ENCODE measurements at places on chromosomes 5 and 9.

DNA sequence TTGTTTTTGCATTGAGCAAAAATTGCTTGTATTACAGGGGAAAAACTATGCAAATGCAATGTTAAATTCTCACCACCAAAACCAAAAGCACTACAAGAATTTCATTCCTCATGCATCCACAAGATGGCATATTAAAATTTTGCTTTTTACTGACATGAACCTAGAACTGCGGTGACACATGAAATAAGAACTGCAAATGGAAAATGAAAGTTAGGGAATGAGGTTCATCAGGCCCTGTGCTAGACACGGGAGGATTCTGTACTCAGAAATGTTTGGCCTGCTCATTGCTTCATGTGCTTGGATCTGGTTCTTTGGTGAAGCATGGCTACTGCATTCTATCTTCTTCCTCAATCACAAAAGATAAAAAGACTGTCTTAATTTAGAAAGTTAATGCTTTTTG lies 9.1 kb upstream of the RFK start:
- DNase-seq = peak; percentile 80

DNA sequence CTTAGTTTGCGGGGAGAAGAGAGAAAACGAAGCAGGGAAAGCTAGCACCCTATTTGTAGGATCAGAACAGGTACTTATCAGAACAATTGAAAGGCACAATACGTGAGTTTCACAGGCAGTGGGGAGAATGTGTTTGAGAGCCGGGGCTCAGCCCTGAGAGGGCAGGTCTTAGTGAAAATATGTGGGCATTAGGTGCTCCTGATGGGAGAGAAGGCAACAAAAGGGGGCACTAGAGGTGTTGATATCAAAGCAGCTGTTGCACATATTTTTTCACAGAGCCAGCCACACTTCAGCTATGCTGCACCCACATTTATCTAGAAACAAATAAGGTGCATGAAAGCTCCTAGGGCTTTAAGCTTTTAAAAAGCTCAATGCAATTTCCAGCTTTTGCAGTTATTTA lies 99.7 kb upstream of the MAN2A1 start:
- no peak for DNase-seq

DNA sequence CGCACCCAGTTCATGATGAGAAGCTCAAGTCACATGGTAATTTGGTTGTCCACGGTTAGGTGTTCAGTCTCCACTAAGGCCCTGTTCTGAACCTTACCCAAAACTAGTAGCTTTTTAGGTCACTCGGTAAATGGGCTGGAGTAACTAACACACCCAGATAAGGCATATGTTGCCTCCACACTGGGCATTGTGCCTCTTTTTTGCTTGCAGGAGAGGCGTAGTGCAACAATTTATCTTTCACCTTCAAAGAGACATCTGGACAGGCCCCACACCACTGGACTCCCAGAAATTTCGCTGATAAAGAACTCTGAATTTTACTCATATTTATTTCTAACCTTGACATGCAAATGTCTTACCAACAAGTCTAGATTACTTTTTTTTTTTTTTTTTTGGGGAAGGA lies 16.8 kb upstream of the PTGES start:
- DNase-seq = no peak

GRCh38 chr9:93451849-93452709 lies 594 bp downstream of the FAM120A start:
- peak; percentile 33 for DNase-seq

DNA sequence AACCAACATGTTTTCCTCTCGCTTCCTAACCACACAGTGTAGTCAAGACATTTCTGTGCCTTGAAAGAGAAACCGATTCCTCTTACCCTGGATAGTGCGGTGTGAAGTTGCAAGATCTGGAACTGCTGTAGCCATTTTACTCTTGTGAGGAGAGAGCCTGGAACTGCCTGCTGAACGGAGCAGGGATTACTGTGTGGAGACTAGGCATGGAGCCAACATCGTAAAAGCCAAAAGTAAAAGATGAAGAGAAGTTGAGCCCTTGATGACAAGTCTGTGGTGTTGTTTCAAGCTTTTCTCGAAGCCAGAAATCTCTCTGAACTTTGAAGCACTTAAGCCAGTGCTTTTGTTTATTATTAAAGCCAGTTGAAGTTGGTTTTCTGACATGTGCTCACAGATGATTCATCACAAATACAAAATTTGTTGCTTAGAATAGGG lies 110.1 kb upstream of the GRIN3A start:
- no peak for DNase-seq

GRCh38 chr5:103117471-103117991 lies 2.4 kb downstream of the GIN1 start:
- no peak for DNase-seq

DNA sequence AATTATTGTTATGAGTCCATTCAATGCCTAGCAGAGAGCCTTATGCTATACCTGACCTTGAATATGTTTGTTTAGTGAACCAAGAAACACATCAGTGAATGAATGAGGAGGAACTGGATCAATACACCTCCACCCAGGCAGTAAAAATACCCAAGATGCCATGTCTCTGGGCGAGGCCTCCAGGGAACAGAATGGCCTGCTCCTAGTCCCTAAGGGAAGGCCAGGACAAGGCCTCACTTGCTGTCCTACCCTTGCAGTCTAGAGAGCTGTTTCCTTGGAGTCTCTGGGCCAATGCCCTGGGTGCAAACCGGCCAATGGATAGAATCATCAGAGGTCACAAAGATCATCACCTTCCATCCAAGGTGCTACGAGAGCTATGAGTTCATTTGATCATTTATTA lies 26.1 kb downstream of the TNIP1 start:
- no peak for DNase-seq

GRCh38 chr5:79471556-79471955 lies 42.4 kb downstream of the HOMER1 start:
- DNase-seq = no peak

DNA sequence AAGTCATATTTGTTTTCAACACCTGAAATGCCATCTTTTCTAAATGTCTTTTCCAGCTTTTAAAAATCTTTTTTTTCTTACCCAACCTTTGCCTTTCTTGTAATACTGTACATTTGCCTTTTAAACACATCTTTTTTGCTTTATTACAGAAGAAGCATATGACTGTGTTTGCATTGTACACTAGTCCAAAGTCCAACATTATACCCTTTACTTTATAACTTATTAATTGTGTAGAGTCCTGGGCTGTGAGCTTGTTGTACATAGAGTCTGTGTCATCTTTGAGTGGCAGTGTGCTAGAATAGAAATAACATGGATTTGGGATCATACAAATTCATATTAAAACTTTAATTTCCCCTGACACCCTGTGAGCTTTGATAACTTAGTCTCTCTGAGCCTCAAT lies 23.7 kb downstream of the CWC27 start:
- no peak for DNase-seq

DNA sequence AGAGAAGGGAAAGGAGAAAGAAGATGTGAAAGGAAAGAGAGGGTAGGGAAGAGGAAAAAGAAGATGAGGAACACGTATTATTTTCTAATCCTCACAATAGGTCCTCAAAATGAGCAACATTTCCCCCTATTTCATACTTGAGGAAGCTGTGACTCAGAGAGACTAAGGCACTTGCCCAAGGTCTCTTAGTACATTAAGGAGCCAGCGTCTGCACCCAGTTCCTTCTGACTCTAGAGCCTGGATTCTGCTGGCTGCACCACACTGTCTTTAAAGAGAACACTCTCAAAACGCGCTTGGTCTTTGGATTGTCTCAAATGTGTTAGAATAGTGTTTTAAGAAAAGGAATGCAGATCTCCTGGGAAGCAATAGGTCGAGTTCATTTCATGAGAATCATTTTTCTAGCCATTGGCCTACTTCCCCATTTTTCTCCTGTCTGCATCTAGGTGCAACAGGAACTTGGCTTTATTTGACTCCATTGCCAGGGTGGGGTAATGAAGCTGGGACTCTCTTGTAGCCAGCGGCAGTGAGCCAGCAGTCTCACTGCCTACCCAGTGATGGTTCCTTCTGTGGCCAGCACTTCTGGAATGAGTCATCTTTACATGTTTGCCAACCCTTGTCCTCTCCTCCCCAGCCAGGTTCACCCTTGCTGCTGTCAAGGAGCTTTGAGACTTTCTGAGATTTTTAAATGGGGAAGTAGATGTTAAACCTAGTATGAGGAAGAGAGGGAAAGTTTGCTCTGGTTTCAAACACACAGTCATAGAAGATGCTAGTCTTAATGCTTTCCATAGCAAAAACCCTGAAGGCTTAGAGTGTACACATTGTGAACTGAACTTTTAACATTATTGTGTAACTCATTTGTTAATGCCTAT lies 82.7 kb downstream of the DOCK8 start:
- no peak for DNase-seq

Data from foreskin fibroblast (primary cell).